ENCODE measurements at places on chromosomes 12 and 14. TPM values are rescaled to one million over a fixed set of nuclear protein-coding genes. Genes with fewer than 3 reads are reported as not detected.

ABCC9 gene
- total RNA-seq = not detected

NTF3 gene
- total RNA-seq = not detected

HNRNPA1 gene
- 1,552 TPM for total RNA-seq

PTPN6 gene
- 14.0 TPM for total RNA-seq

KRT74 gene
- total RNA-seq = not detected

TAS2R19 gene
- total RNA-seq = not detected

All from A549 treated with RU486 at 1 μM for 4 hours (cell line).